Fibroblast of lung (primary cell): ENCODE measurements at places on chromosomes 1 and 21. TPM values are rescaled to one million over a fixed set of nuclear protein-coding genes. Genes with fewer than 3 reads are reported as not detected.

GRCh38 chr1:178941849-178942248, 71.0 kb upstream of the ANGPTL1 start:
- peak; percentile 52 for DNase-seq

DNA sequence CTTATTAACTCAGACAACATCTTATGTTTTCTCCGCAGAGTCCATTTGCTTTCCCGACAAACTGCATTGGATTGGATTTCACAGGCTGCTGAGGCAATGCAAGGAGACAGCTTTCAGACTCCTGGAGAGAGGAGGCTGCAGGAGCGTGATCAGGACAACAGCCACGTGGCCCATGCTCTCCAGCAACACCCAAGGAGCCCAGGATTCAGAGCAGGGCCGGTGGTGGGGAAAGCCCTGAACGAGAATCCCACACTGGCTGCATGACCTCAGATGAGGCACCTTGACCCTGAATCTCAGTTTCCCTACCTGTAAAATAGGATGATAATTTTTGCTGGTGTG, 78.3 kb upstream of the NFASC start:
- DNase-seq, result no peak

DNA sequence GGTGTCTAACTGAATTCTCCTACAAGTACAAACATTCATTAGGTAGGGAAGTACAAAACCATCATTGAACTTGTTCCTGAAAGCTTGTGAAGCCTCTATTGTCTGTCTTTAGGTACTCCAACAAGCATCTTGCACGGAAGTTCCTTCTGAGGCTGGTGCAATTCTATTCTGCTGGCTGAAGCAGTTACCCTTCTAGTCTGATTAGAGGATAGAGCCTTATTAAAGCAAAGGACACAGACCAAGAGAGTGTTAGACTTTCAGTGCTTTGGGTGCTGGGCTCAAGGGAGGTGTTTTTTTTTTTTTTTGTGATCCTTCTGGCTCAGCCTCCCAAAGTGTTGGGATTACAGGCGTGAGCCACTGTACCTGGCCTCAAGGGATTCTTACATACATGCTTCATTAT, 43.8 kb downstream of the HHAT start:
- DNase-seq, result no peak

DNA sequence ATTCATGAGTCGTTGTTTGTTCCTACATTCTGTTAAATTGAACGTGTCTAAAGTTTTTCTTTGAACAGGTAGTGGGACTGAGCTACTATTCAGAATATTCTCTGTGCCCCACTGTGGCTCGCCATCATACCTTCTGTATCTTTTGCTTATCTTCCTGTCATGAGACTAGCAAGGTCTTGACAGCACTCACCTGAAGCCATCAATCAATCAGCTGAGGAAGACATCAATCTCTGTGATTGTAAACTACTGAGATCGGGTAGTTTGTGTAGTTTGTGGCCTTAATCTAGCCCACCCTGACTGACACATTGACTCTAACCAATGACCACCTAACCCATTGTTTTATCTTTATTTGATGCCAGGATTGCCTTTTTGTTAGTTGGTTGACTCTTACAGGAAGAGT, 17.7 kb upstream of the RUNX1 start:
- no peak for DNase-seq

GRCh38 chr1:150487763-150488115, 520 bp downstream of the TARS2 start:
- DNase-seq, result no peak

DNA sequence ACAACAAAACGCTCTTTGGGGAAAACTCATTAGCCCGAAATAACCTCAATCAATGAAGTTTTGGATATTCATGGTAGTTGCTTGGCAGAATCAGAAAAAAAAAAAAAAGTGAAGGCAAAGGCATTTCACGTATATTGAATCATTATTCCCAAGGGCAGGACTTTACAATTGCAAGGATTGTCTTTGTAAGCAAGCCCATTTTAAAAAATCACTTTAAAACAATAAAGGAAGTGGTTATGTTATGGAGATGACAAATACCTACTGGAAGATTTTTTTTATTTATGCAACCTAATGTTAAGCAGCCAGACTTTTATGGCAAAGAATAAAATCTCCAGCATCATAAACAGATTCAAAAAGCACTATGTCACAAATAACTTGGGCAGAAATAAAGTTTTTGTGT, 9.3 kb downstream of the GJB4 start:
- no peak for DNase-seq

DNA sequence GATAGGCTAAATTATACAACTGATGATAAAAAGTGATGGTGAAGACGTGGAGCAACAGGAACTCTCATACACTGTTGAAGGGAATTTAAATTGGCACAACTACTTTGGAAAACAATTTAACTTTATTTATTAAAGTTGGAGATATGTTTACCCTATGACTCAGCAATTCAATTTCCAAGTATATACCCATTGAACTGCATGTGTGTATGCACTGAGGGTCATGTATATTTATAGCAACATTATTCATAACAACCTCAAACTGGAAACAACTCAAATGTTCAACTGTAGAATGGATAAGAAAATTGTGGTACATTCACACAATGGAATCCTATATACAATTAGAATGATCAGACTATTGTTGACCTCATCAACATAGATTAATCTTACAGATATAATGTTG, 16.5 kb upstream of the BCAS2 start:
- DNase-seq, result peak; percentile 56

GRCh38 chr21:38875694-38876492, 70.2 kb downstream of the ETS2 start:
- peak; percentile 65 for DNase-seq

DNA sequence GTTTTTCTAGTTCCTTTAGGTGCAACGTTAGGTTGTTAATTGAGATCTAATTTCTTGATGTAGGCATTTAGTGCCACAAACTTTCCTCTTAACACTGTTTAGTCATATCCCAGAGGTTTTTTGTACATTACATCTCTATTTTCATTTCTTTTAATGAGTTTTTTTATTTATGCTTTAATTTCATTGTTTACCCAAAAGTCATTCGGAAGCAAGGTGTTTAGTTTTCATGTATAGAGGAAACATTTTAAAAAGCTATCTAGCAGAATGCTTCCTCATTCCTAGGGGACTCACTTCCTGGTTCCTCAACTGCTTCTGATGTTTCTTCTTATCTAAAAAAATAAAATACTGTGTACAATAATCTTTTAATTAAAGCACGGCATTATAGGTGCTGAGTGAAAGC, 307.2 kb upstream of the CAMK1G start:
- DNase-seq, result no peak

GRCh38 chr1:242225767-242226573, 227.1 kb upstream of the MAP1LC3C start:
- peak; percentile 3 for DNase-seq

- DNase-seq, result peak; percentile 57
These were observed 18.7 kb downstream of the UQCRHL start for GRCh38 chr1:15788624-15789301.

- peak; percentile 60 for DNase-seq
These were observed 556.8 kb downstream of the PTPRU start for GRCh38 chr1:29793101-29793546.

DNA sequence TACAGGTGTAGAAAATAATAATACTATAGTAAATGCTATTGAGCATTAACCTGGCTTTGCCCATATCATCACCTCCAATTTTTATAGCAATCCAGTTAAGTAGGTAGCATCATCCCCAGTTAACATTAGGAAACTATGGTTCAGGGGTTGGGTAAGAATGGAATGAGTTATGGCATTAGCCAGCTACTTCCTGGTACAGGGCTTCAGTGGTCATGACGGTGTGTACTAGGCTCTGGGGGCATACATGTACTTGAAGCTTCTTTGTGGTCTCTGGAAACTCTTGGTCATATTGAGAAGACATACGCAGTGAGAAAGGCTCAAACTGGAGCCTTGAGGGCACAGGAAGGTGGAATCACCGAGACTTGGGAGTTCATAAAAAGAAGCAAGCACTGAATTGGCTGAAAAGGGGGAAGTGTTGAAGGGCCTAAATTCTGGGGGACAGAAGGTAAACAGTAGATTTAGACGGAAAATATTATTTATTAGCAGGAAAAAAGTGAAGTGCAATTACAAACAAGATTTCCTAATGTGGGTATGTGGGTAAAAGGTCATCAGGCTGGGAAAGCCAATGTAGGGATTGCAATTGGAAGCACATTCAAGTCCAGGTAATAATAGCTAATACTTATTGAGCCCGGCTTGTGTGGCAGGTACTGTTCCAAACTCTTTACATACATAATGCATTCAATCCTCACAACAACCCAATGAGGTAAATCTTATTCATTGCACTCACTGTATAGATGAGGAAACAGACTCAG, 114.2 kb upstream of the ATP1A1 start:
- DNase-seq, result no peak

DNA sequence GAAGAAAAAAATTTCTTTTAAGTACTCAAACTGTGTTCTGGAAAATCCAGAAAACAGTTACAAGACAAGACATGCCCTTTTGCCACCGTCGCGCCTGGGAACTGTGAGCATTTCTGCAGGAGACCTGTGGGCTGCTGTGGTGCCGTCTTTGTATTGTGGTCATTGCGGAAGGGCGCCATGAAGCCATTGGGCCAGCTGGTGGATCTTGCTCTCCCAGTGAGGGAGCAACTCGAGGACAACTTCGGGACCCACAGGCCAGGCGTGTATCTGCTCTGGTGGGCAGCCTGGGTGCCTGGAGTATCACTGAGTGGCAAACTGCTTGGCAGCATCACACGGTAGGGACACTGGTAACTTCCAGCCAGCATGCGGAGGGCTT, 3.8 kb upstream of the THEMIS2 start:
- DNase-seq, result no peak

GRCh38 chr1:220552672-220553260, 24.8 kb downstream of the MARK1 start:
- peak; percentile 12 for DNase-seq

DNA sequence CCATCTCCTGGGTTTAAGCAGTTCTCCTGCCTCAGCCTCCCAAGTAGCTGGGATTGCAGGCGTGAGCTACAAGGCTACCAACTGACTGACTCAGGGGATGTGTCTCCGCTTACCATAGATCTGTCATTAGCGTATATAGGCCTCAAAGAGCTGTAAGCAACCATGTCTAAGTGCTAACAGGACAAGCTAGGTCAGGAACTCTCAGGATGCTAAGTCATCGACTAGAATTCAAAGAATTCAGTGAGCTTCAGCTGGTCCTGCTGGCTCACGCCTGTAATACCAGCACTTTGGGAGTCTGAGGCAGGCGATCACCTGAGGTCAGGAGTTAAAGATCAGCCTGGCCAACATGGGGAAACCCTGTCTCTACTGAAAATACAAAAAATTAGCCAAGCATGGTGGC, 29.5 kb downstream of the CAPN2 start:
- DNase-seq, result peak; percentile 84

DNA sequence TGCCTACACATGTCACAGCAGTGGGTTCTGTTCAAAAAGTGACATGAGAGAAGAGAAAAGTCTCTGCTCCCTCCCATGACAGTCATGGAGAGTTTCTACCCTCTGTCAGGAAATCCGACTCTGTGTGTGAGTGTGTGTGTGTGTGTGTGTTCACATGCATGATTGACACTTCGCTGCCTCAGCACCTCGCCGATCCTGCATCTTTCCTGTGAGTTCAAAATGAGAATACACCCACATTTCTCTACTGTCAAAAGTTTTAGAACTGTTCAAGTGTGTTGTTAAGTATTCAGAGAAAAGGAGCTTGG, 46.2 kb upstream of the COX20 start:
- DNase-seq, result no peak

- DNase-seq, result peak; percentile 87
These were observed 2.7 kb downstream of the RGL1 start for GRCh38 chr1:183807549-183808168.

- no peak for DNase-seq
These were observed 54.0 kb upstream of the KANK4 start for GRCh38 chr1:62373221-62373620.

GRCh38 chr1:54167422-54168139, 14.8 kb upstream of the CDCP2 start:
- peak; percentile 62 for DNase-seq

- DNase-seq, result peak; percentile 20
These were observed 67.5 kb upstream of the CD1D start for GRCh38 chr1:158112994-158113758.

- no peak for DNase-seq
These were observed 20.1 kb downstream of the GALNT2 start for GRCh38 chr1:230087028-230087716.

DNA sequence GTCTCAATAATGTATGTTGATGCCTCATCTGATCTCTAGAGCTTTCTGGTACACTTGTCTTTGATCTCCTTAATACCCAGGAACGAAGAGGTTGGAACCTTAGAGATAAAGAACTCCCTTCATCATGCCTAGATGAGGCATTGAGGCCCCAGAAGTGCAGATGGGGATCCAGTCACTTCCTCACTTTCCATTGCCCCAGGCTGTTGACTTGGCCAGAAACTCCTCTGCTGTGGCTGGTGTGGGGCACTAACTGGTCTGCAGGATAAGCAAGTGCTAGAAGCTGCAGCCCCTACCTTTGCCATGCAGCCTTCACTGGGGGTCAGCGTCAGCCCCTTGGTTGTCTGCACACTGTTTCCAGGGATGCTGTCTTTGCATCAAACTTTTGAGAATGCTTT, 49.9 kb downstream of the STUM start:
- no peak for DNase-seq

- DNase-seq, result no peak
These were observed 11.7 kb upstream of the MATN1 start for GRCh38 chr1:30735124-30735523.

DNA sequence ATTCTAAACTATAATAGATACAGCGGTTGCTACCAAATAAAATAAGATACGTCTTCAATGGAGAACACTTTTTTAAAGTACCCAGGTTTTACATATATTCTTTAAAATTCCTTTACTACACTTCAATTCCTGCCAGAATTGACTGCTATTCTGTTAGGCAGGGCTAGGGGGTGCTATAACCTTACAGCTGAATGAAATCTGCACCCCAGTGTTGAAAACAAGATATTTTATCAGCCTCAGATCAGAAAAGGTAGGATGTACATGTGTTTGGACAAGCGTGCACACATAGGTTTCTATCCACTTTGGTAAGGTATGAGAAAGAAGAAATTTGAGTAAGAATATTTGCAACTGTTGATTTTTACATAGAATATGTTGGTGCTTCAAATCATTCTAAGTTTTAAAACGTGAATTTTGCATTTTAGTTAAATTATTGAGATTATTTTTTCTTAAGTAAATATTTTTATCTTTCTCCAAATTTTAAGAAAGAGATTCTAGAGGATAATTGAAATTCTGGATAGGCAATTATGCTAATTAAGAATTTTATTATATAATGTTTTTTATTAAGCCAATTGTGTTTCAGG, 490.8 kb upstream of the ADGRL4 start:
- DNase-seq, result peak; percentile 29

DNA sequence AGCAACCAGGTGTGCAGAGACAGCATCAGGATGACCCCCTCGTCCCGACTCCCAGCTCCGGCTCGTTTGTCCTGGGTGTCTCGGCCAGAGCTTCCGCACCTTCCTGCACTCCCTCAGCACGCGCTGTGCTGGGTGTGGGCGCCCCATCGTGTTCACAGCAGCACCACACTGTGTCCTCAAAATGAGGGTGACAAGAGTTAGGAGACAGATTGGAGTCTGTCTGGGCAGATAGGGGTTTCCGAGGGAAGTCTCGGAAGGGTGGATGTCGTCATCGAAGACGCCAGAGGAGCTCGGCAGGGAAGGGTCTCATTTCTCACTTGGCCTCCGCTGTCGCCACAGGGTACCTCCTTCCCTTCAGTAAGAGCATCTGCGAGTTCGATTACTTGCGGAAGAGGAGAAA, 4.1 kb downstream of the CCDC27 start:
- no peak for DNase-seq

Gene ELAPOR1
- 0.17 and 0.26 TPM in 2 replicates for total RNA-seq

Gene HDGF
- total RNA-seq, result 108 and 138 TPM in 2 replicates

Gene PTCH2
- 0.50 TPM in 1 of 2 replicates, not detected in the other for total RNA-seq

Gene KRTAP19-3
- not detected in 2 replicates for total RNA-seq

Gene FCGR3A
- total RNA-seq, result not detected in 2 replicates

Gene WDR64
- not detected in 2 replicates for total RNA-seq

Gene DMBX1
- total RNA-seq, result not detected in 2 replicates

Gene TMEM125
- not detected in 2 replicates for total RNA-seq

Gene NPR1
- 0.66 and 2.1 TPM in 2 replicates for total RNA-seq

Gene FAM229A
- 0.77 and 0.99 TPM in 2 replicates for total RNA-seq
